Activated T-helper 1 cell treated with anti-CD3 and anti-CD28 coated beads, Interleukin-2, amount 50 U/mL, for 16 hours (primary cell): ENCODE measurements at places on chromosomes 7 and 10.

- no peak for DNase-seq
Observed at GRCh38 chr10:63986536-63986935, 465.3 kb downstream of the REEP3 start.

DNA sequence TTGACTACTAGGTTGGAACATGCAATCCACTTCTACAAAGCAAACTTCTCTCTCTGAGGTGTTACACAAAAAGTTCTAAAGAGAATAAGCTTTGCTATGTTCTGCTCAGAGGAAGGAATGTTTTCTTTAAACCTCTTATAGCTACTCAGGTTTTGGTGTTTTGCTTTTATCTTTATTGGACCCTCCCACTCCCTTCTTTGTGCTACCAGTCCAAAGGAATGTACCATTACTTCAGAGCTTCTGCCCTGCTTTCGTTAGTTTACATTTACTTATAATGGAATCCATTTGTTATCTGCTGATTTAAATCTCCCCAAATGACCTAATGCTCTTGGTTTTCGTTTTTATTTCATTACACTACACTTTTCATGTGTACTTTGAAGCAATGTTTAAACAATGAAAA lies 154.9 kb downstream of the ATE1 start:
- no peak for DNase-seq

DNA sequence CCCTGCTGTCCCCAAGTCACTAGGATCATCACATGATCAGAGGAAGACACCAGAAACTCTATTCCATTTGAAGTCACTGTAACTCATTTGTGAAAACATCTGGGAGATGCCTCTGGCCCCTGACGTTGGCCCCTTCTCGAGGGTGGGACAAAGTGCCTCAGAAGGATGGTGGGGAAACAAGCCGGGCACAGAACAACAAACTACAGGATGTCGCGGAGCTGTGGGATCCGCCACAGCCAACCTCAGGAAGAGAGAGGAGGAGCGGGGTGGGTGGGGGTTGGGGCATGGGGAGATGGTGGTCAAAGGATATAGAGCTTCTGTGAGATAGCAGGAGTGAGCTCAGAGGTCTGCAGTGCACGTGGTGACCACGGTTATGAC lies 265.6 kb upstream of the TCERG1L start:
- DNase-seq = no peak

DNA sequence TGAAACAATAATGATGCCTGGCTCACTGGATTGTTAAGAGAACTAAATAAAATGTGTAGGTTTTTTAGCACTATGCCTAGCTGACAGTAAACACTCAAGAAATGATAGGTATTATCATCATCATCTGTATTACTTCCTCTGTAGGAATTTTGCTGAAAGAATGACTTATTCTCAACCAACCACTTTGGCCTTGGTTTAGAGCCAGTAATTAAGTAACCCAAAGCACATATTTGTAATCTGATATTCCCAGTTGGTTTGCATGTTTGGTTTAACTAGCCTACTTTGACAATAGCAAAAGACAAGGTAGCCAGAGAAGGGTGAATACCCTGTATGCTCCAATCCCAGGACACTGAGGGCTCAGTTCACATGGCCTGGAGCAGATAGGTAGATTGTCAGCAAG lies 34.4 kb downstream of the BCAP29 start:
- no peak for DNase-seq

DNA sequence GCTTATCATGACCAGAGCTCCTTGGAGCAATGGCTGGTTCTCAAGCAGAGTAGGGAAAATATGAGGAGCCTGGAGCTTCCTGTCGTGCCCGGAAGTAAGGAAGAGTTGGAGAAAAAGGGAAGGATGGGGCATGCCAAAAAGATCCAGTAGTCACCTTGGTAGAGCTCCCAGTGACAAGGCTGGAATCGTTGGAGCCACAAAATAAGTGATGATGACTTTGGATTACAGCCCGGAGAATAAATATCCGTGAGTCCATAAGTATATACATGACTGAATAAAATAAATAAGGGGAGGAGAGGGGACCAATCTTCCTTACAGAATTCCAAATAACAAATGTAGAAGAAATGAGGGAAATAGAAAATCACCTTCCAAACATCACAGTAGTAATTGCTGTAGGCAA lies 29.3 kb downstream of the LMTK2 start:
- no peak for DNase-seq

DNA sequence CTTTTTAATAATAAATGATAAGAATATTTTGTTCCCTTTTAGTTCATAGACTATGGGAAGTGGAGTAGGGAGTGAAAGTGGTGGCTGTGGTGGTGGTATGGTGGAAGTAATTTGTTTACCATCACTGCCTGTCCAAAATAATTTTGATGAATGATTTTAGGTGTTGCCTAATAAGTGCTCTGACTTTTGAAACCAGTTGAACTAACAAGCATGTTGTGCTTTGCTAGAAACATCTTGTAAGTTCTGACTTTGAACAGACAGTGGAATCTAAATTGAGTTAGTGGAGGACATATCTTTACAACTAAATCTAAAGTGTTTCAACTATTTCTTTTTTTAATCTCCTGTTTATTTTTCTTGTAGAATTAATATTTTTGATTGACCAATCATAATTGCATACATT lies 49.7 kb downstream of the ZEB1 start:
- DNase-seq = no peak

DNA sequence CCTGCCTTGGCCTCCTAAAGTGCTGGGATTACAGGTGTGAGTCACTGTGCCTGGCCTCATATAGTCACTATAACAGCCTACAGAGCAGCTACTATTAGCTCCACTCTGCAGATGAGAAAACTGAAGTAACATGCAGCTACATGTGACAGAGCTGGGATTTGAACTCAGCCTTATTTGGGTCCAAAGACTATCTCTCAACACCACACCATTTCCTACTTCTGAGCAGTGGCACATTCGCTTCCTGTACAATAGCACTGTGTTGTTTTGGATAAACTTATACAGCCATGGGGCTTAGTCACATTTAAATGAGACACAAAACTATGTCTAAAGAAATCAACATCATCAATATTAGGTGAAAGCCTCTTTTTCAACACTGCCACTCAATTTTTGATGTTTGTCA lies 69.8 kb upstream of the DNAJB12 start:
- no peak for DNase-seq

DNA sequence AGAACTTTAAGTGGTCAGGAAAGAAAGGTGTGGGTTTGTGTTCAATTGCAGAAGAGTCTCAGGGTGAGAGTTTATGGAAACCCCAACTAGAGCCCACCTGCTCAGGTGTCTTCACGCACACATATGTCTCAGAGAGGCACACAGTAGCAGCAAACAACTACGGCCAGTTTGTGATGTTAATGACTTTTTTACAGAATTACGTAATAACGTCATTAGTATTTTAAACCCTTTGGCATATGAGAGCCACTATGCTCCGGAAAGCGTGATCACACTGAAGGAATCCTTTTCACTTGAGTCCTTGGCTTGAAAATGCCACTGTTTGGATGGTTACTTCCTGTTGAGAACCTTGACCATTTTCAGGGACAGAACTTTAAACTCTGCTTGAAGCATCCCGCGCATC lies 204.0 kb downstream of the PTPRN2 start:
- DNase-seq = no peak

- no peak for DNase-seq
Observed at GRCh38 chr7:159151231-159151630, 6.6 kb upstream of the VIPR2 start.

DNA sequence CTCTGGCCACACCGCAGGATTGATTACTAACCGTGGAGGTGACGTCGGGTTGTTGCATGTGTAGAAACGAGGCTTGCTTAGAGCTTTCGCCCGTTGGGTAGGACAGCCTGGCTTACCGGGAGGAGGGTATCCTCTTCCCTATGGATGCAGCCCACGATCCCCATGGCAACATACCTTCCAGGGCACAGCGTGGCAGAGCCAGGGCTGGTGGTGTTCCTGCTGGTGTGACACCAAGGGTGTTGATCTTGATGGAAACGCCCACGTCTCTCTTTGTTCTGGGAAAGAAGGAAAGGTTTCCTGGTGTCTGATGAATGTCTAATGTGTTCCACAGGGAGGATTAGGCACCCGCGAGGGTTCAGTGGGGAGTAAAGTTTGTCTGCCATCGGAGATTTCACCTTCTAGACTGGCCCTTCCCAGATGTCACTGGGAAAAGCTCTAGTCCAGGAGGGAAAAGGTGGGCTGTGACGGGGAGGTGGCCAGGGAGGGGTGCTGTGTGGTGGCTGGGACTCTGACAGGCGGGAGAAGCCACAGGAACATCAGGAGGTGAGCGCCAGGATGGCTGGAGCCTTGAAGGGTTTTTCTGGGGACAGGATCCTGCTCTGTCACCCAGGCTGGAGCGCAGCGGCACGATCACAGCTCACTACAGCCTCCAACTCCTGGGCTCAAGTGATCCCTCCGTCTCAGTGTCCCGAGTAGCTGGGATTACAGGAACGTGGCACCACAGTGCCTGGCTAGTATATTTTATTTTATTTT lies 102.1 kb downstream of the CUX1 start:
- DNase-seq = no peak

GRCh38 chr7:33192695-33193291 lies 63.4 kb downstream of the BBS9 start:
- no peak for DNase-seq

GRCh38 chr7:14851610-14852009 lies 50.9 kb downstream of the DGKB start:
- no peak for DNase-seq

DNA sequence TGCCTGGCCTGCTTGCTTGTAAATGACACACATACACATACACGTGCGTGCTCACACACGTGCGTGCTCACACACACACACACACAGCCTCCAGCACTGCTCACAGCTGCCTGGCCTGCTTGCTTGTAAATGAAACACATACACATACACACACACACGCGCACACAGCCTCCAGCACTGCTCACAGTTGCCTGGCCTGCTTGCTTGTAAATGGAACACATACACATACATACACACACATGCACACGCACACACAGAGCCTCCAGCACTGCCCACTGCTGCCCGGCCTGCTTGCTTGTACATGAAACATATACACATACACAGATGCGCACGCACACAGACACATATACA lies 397.2 kb downstream of the PLXNA4 start:
- no peak for DNase-seq

DNA sequence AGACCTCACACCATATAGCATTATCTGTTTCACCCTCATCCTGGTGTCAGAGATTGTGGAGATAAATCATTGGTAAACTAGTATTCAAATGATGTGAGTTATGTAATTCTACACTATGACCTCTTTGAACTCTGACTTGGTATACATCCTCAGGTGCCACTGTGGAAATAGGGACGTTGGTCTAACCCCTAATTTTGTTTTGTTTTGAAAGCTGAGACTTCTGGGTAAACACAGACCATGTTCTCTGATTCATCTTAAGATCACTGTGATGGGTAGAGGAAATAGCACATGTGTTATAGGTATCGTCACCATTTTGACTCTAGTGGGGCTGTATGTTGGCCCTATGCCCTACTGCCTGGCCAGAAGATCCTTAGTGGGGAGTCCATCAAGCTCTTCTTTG lies 241.6 kb downstream of the CCDC7 start:
- no peak for DNase-seq

GRCh38 chr10:44300666-44301649 lies 83.9 kb downstream of the CXCL12 start:
- no peak for DNase-seq

GRCh38 chr7:111301891-111302290 lies 211.0 kb downstream of the LRRN3 start:
- DNase-seq = no peak

- DNase-seq = no peak
Observed at GRCh38 chr7:143230602-143231457, 9.0 kb downstream of the TAS2R40 start.

- no peak for DNase-seq
Observed at GRCh38 chr10:121385136-121385535, 213.1 kb downstream of the FGFR2 start.

GRCh38 chr10:49161411-49161997 lies 26.7 kb downstream of the TMEM273 start:
- no peak for DNase-seq

- no peak for DNase-seq
Observed at GRCh38 chr10:132632851-132633684, 95.5 kb downstream of the INPP5A start.

DNA sequence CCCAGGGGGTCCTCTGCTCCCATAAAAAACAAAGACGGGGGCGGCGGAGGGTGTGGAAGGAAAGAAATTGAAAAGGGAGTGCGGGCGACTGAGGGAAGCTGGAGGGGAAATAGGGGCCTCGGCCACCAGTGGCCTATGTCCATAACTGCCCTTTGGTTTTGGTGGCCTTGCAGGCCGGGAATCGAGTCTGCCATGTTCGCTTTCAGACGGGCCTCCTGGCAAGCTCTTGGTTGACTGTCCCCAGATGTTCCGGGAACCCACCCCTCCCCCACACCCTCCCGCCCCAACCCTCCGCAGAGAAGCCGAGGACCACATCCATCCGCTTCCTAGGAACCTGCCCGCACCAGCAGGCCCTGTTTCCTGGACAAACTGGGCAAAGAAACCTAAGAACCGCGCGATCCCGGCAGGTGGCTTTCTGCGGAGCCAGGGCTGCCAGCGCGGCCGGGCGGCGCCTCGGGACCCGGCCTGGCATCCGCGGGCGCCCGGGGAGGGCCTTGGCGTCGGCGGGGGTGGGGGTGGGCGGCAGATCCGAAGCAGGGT lies 20.0 kb upstream of the GATA3 start:
- no peak for DNase-seq

GRCh38 chr10:98467506-98468318 lies 21.0 kb upstream of the HPS1 start:
- DNase-seq = peak; percentile 34
